ENCODE measurements at places on chromosomes 2 and 18.

- no peak for DNase-seq
These were observed 3.8 kb upstream of the ATP8B1 start for GRCh38 chr18:57806978-57807285.

DNA sequence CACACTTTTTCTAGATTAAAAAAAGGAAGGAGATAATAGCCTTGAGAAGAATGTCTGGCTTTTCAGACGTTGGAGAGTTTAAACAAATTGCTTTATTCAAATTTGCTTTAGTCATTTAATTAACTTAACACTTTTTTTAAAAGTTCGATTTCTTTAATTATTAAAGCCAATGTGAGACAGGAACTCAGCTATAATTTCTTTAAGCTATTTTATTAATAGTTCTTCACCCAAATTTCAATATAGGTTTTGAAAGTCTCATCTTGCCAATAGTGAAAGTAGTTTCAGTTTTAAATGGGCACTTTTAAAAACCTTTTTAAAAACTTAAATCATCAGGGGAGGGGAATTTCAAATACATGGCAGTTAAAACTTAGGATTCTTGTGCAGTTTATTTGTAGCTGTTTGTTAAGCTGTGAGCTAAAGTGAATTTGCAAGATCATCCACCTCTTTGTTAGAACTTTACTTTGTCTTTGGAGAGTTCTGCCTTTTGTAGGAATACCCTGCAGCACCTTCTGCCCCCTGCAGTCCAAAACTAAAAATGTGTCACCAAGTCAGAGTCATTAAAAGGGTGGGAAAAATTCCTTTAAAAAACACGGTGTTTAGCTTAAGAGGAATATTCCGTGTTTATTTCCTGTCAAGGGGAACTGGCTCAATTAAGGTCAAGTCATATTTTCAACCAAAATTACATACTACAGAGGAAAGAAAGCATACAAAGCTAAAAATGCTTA lies 4.6 kb downstream of the TGIF1 start:
- DNase-seq = peak; percentile 64

DNA sequence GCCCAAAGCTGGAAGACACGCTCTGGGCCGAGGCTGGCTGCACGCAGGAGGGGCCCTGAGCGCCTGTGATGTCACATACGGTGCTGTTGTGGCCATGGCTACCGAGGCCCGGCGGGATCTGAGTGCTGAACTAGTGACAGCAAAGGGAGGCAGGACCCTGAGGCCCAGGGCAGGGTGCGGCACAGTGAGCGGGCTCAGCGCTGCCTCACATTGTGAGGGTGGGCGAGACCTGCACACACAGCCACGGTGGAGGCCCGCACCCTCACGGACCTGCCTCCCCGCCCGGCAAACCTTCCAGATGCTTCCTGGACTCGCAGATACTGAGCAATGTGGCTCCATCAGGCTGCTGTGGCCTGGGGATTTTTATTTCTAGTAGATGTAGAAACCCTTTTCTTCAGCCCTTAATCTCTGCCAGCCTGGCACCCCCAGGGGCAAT lies 133.8 kb upstream of the CTDP1 start:
- no peak for DNase-seq

- DNase-seq = no peak
These were observed 209.2 kb upstream of the GATA6 start for GRCh38 chr18:21960189-21960588.

DNA sequence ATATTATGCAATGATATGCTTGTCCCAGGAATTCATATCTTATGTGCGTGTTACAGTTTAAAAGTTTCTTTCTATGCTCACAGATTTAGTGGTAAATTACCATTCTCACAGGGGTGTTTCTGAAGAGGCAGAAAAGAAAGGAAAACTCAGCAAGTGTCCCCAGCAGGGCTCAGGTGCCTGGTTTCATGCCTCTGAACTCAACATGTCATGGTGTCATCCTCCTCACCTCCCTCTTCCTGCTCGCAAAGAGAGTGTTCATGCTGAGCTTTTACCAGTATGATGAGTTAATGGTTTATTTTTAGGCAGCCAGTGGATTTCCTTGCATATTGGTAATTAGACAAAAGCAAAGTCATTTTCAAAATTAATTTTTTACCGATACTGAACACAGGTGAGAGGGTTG lies 492.9 kb upstream of the ZEB2 start:
- DNase-seq = no peak

GRCh38 chr18:30381826-30382225 lies 660.7 kb downstream of the DSC3 start:
- DNase-seq = no peak

GRCh38 chr2:132372276-132372675 lies 44.3 kb upstream of the GPR39 start:
- DNase-seq = no peak

- no peak for DNase-seq
These were observed 67.4 kb downstream of the MEP1B start for GRCh38 chr18:32257084-32257785.

DNA sequence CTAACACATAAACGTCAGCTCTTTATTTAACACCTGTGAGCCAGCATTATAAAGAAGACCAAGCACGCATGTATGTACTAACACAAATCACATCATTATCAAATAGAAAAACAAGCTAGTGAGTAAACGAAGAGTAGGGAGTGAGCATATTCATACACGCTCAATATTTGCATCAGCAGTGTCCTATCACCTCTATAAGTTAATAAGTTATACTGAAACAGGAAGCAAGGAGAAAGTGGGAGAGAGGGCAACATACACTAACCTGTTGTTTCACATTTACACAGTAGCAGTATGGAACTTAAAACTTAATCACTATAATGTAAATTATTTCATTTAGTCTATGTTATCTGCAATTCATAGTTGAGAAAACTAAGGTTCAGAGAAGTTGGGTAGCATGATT lies 321.5 kb upstream of the TANK start:
- no peak for DNase-seq
